ENCODE measurements at places on chromosomes 3 and 15.
A peak's percentile ranks its signal among the peaks of the same experiment; 100 is the strongest.

DNA sequence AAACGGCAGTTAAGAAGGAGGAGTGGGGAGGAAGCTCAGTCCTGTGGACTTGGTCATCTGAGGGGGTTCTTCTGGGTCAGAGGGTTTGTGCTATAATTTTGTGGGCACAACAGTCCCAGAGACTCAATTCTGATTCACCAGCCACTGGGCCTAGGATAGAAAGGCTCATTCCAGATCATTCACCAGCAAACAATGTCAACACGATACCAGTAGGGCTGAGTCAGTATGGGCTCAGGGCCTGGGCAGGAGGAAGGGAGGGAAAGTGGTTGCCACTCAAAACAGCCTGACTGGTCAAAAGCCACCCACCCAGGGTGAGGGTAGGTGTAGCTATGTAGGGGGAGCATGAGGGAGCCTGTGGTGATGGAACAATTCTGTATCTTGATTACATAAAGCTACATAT is 86.9 kb upstream of the MEX3B start:
- no peak overlapping the region for H3K4me3 ChIP-seq
- no peaks in the 10 kb centered on the region for H3K4me1 ChIP-seq
- no peaks in the 10 kb centered on the region for H3K27me3 ChIP-seq
- H3K36me3 ChIP-seq: no peaks in the 10 kb centered on the region
- no peak overlapping the region for H3K27ac ChIP-seq

DNA sequence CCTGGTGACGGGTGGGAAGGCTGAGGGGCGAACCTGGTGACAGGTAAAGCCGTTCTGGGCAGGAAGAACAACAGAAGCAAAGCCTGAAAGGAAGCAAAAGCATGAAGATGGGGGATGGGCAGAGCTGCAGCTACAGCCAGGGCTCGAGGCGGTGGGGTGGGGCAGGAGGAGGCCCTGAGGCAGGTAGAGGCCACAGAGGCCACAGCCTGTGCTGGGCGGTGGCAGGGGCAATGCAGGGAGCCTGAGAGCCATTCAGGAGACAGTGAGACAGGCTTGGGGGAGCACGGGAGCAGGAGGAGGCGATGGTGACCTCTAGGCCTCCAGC is 8.2 kb downstream of the PCSK6 start:
- no peak for DNase-seq
- no peak overlapping the region for H3K4me3 ChIP-seq

DNA sequence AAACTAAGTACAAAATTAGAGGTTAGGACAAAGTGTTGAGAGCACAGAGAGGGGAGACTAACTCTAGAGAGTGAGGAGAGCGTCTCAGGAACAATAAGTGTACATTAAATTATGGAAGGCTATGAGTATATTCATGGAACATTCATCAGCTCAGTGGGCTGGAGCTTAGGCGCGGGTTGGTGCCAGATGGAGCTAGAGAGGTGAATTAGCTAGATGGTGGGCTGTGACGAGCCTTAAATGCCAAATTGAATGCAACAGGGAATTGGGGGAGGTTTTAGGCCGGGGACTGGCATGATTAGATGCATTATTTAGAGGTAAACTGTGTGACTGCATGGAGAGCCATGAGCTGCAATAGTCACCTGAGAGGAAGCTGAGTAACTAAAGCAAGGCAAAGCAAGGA is 97.1 kb downstream of the TMEM108 start:
- H3K4me3 ChIP-seq: no peak overlapping the region
- H3K4me1 ChIP-seq: no peaks in the 10 kb centered on the region
- H3K27me3 ChIP-seq: no peaks in the 10 kb centered on the region
- no peak overlapping the region for H3K27ac ChIP-seq

DNA sequence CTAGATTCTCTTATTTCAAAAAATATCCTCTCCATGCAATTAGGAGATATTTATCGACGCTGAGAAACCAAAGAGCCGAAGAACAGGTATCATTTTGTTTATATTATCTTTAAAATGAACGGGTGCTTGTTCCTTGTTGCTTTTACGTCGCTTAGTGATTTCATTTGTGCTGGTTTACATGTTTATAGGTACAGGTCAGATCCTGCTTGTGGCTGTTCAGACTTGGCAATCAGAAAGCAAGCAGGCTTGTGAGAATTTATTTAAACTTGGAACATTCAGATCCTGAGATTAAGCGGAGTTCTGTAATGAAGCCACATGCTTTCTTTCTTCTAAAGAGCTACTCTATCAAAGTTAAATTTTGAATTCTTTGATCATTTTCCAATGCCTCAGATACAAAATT is 43.0 kb upstream of the ATP2C1 start:
- peak overlapping the region; percentile 26 for H3K4me3 ChIP-seq
- no peaks in the 10 kb centered on the region for H3K36me3 ChIP-seq
- H3K27ac ChIP-seq: peak overlapping the region; percentile 69
- no peak for DNase-seq
- H3K27me3 ChIP-seq: no peaks in the 10 kb centered on the region

DNA sequence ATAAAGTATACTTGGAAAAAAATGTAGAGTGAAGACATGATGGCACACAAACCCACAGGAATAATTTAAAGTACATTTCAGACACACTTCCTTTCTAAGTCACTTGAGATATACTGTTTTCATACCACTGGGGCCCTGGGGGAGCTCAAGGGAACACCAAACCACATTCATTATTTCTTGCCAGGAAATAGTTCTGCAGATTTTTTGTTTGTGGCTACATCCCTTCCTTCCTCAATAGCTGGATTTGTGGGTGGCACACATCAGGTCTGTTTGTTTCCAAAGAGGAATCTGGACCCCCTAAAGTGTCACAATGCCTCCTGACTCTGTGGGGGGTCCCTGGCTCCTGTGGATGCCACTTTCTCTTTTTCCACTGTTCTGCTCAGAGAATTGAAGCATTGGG is 153.5 kb upstream of the COL8A1 start:
- H3K4me3 ChIP-seq: no peak overlapping the region
- no peaks in the 10 kb centered on the region for H3K27me3 ChIP-seq
- H3K4me1 ChIP-seq: no peaks in the 10 kb centered on the region
- no peaks in the 10 kb centered on the region for H3K36me3 ChIP-seq

DNA sequence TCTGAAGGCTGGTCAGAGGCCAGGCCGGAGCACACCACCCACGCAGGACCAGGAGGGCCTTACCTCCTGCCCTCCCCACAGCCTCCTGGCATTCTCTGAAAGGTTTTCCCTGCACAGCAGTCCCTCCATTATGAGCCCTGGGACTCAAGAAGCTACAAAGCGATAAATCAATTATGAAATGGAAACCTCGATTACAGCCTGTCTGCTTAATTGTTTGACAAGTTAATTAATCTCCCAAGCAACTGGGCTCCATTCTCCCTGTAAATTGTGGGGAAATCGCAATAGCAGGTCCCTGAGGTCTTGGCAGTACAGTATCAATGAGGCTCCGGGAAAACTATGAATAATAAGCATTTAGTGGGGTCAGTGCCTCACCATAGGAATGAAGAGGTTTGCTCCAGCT is 683.5 kb downstream of the NTRK3 start:
- DNase-seq: no peak
- no peaks in the 10 kb centered on the region for H3K4me1 ChIP-seq
- no peak overlapping the region for H3K27ac ChIP-seq
- no peaks in the 10 kb centered on the region for H3K27me3 ChIP-seq
- H3K4me3 ChIP-seq: no peak overlapping the region

- no peak overlapping the region for H3K4me3 ChIP-seq
- H3K4me1 ChIP-seq: peaks cover 20% of the 10 kb centered on the region
- H3K27ac ChIP-seq: no peak overlapping the region
- DNase-seq: no peak
Measured at GRCh38 chr15:58918239-58918638, 15.2 kb downstream of the SLTM start.

DNA sequence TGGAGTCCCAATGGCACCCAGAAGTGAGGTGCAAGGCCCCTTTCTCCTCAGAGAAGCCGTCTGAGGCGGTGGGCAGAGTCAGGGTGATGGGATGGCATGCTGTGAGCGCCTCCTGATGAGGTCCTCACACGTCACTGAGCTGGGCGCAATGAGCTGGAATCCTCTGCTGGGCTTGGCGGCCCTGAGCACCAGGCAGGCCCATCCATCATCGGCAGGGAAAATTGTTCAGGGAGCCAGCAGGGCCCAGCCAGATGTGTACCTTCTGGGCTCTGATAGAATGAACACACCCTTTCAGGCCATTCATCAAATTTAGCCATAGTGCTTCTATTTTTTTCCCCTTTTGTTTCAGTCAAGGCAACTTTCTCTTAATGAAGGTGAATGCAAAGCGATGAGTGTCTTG is 43.7 kb downstream of the FAM3D start:
- H3K36me3 ChIP-seq: no peaks in the 10 kb centered on the region
- H3K4me1 ChIP-seq: peaks cover 9% of the 10 kb centered on the region
- no peak for DNase-seq
- no peak overlapping the region for H3K27ac ChIP-seq

DNA sequence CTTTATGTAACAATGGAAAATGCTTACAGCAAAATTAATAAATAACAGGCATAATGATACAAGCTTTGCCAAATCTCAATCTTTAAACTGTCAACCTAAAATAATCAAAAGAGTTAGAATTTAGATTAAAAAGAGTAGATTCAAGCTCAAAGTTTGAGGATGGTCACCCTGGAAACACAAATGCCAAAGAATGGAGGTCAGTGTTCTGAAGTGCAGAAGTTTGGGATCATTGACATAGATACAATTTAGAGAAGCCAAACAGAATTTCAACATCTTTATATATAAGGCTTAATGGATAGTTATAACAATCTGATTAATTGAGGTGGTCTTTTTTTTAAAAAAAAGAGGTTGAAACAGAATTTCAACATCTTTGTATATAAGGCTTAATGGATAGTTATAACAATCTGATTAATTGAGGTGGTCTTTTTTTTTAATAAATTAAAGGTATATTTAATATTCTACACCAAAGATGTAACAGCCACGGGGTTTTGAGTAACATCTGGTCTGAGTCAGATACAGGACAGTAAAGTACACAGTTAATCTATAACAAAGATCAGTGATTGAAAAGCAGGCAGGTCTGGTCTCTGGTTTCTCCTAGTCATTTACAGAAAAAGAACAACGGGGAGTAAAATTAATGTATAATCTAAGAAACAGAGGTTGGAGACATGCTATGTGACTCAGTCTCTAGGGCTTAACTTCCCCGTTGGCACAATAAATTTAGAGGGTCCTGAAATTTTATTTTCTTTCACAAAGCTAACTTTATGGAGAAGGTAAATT is 490.7 kb downstream of the GBE1 start:
- H3K27ac ChIP-seq: no peak overlapping the region
- no peaks in the 10 kb centered on the region for H3K36me3 ChIP-seq
- no peaks in the 10 kb centered on the region for H3K27me3 ChIP-seq
- no peak overlapping the region for H3K4me3 ChIP-seq

- DNase-seq: no peak
- peaks cover 70% of the 10 kb centered on the region for H3K27me3 ChIP-seq
- H3K36me3 ChIP-seq: no peaks in the 10 kb centered on the region
- H3K4me3 ChIP-seq: no peak overlapping the region
- H3K27ac ChIP-seq: peak overlapping the region; percentile 62
Measured at GRCh38 chr3:128482666-128483656, 10.0 kb downstream of the GATA2 start.

- H3K4me1 ChIP-seq: no peaks in the 10 kb centered on the region
- H3K36me3 ChIP-seq: no peaks in the 10 kb centered on the region
- DNase-seq: no peak
- no peaks in the 10 kb centered on the region for H3K27me3 ChIP-seq
Measured at GRCh38 chr3:189188466-189188865, 16.7 kb downstream of the TPRG1 start.

- no peaks in the 10 kb centered on the region for H3K36me3 ChIP-seq
- H3K4me1 ChIP-seq: peaks cover 29% of the 10 kb centered on the region
- no peak for DNase-seq
- H3K27ac ChIP-seq: no peak overlapping the region
Measured at GRCh38 chr3:72257738-72258137, 472.8 kb upstream of the PROK2 start.

GRCh38 chr3:175656461-175656860 is 797.3 kb downstream of the NAALADL2 start:
- H3K27me3 ChIP-seq: no peaks in the 10 kb centered on the region
- no peak for DNase-seq
- H3K4me3 ChIP-seq: no peak overlapping the region

DNA sequence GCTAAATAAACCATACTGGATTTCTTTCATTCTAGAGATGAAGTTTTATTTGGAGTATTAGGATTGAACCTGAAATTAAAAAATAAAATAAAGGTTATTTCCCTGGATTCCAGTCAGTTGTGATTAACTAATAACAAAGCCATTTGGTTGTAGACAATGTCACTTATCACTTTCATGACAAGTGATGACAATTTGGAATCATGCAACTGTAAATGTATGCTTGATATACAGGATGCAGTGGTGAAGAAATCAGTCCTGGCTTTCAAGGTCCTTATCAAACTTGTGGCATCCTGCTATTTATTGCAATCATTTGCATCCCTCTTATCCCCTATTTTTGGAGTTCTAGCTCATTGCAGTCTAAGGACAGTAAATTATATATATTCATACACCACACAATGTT is 425.2 kb downstream of the CHL1 start:
- H3K36me3 ChIP-seq: no peaks in the 10 kb centered on the region
- H3K27ac ChIP-seq: no peak overlapping the region
- no peaks in the 10 kb centered on the region for H3K27me3 ChIP-seq

DNA sequence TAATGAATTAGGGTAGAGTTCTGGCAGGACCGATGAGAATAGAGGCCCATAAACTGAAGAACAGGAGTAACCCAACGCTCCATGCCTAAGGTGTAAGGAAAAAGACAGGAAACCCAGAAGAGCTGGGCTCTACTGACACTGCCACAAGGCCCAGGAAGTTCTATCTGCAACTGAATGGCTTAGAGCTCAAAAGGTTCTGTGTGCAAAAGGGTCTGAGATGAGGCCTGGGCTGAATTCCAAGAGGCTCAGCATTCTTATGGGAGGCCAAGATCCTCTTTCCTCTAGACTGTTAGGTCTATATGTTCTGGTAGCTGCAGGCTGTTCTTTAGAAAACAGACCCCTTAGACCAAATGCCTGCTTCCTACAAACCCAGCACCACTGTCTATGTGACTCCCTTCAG is 30.5 kb upstream of the PRSS50 start:
- no peak for DNase-seq
- no peak overlapping the region for H3K27ac ChIP-seq
- H3K4me3 ChIP-seq: no peak overlapping the region
- H3K27me3 ChIP-seq: no peaks in the 10 kb centered on the region
- H3K4me1 ChIP-seq: no peaks in the 10 kb centered on the region
- no peaks in the 10 kb centered on the region for H3K36me3 ChIP-seq

Measured in left lung (tissue), 14 donors.